RCC 7860 (cell line): ENCODE measurements at places on chromosomes 11 and 22.

DNA sequence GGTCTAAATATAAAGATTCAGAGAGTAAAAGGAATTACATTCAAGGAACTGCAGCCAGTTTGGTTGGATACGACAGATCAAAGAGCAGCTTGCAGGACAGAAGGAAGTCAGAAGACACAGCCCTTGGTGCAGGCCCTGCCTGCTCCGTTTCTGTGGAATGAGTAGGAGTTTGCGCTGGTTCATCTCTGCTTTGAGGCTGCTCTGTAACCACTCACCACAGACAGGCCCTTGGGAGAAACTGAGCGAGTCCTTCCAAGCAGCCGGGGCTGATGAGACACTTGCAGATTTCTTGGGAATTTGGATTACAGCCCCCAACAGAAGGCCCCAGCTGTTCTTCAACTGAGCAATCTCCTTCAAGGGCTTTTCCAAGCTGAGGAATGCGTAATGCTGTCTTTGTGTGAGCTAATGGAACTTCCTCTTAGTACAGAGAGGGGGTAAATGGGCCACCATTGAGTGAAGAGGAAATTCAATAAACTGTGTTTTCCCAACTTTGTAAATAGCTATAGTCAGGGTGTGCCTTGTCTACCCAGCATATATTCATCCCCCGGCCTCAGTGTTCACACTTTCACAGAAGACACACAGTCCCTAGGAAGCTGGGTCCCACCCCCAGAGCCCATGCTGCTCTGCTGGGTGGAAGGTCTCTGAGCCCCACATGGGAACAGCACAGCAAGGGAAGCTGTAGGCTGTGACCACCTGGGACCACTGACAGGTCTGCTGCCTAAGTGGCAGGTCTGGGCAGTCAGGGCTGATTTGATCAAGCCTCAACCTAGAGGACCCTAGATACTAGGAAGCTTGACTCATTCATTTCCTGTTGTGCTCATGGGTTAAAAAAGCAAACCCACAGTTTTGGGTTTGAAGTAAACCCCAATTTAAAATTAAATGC lies 16.6 kb downstream of the IL10RA start:
- DNase-seq: no peak

- peak; percentile 91 for DNase-seq
Measured at GRCh38 chr11:74025467-74026166, 16.7 kb upstream of the UCP3 start.

- no peak for DNase-seq
Measured at GRCh38 chr22:33440756-33441155, 382.6 kb upstream of the SYN3 start.

DNA sequence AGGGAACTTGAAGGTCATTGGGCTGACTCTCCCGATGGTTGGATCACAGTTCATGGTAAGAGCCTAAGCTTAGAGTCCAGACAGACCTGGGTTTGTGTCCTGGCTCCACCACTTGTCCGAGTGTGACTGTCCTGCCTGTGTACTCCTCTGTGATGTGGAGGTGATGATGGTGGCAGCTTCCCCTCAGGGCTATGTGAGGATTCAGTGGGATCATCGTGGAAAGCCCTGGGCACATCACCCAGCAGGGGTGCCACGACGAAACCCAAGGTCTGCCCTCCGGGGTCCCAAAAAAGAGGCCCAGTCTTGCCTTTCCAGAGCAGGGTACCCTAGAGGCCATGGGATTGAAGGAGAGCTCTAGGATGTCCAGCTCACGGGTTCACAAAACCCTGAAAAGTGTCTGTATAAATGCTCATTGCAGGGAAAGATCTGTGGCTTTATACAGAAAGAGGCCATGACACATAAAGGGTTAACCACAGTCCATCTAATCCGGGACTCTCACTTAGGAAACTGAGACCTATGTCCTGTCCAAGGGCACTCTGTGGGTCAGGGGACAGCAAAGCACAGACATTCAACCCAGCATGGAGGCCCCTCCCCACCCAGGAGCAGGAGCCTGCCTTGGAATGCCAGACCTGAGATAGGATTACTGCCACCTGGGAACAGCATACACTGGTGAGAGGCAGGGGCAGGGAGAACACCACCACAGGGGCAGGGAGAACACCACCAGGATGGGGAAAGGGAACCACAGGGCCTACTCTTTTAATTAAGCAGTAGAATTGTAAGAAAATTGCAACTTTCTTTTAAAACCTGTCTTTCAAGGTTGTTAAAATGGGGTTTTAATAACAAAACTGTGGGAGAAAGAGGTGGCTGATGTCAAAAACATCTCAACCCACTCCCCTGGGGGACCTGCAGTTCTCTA lies 51.3 kb downstream of the IGLL5 start:
- DNase-seq: no peak

DNA sequence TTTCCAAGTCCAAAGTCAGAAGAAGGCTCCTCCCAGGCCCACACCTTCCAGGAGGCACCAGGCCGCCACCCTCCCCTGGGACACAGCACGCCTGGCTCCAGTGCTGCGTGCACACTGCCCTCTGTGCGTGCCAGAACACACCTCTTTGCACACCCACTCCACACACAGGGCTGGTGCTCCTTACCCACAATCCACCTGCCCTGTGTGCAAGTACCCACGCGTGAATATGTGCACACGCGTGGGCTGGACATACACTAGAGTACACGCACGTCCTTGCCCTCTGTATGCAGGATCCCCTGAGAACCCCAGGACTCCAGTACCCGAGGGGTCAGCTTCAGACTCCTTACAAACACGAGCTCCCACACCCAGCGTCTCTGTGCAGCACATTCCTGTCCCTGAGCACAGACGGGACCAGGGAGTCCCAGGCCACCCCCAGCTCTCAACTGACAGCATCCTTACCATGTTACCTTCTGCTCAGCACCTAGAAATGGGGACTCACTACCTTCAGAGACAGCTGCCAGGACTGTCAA lies 2.8 kb downstream of the DUSP8 start:
- DNase-seq: no peak

DNA sequence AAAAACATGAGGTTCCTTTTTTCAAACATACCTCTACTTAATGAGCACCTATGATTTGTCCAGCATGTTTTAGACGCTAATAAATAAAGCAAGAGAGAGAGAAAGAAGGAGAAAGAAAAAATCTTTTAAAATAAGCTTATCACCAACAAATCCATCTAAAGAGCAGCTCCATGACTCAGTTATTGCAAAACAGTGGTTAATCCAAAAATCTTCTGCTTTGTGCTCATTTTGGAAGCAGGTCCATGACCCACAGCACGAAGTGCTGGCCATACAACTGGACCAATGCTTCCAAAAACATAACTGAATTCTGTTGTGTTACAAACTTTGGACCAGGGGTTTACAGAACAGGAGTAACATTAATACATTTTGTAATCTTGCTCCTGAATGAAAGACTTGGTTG lies 696.6 kb downstream of the KCNA4 start:
- no peak for DNase-seq

GRCh38 chr11:124415356-124415923 lies 9.2 kb downstream of the OR8B4 start:
- DNase-seq: peak; percentile 11

GRCh38 chr22:42635531-42635930 lies 4.9 kb downstream of the ATP5MGL start:
- DNase-seq: peak; percentile 90

GRCh38 chr11:2921742-2922493 lies 7.3 kb downstream of the PHLDA2 start:
- DNase-seq: no peak

- DNase-seq: no peak
Measured at GRCh38 chr11:56637500-56637899, 4.7 kb downstream of the OR5AP2 start.

DNA sequence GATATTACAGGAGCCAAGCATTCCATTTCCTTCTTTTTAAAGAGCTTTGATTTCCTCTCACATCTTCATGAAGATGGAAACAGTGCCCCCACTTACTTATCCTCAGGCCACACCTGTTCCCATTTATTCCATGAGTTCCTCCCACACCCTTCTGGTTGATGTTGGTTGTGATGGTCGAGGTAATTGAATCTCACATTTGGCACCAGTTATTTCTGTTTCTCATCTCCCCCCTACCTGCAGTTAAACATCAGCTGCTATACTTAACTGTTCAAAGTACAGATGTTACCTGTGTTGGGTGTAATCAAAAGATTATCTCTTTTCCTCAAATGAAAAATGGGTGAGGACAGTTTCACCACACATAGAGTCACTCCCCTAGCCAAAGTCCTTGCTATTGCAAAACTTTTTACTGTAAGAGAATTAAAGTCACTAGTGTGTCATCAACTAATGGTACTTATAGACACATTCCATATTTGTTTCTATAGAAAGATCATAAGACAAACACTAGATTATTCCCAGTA lies 1.9 kb downstream of the TMEM45B start:
- DNase-seq: no peak

- DNase-seq: no peak
Measured at GRCh38 chr11:70805243-70805642, 406.9 kb downstream of the CTTN start.

DNA sequence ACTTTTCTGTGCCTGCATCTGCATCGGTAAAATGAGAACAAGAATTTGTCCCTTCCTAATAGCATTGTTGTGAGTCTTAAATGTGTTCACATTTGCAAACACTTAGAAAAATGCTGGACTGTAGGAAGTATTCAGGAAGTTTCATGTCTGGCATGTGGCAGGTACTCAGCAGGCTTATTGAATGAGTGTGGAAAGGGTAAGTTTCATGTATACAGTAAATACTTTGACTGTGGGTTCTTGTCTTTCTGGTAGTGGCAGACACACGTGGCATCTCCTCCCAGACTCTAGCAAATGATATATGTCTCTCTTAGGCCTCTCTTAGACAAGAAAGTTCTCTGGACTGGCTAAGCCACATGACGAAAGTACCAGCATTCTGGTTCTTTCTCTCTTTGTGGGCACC lies 179.2 kb downstream of the C11orf91 start:
- DNase-seq: no peak

- no peak for DNase-seq
Measured at GRCh38 chr11:13224324-13224723, 53.3 kb upstream of the BMAL1 start.

GRCh38 chr11:94539420-94539819 lies 4.3 kb upstream of the FUT4 start:
- no peak for DNase-seq

- DNase-seq: no peak
Measured at GRCh38 chr22:39021552-39022250, 774 bp downstream of the APOBEC3D start.

DNA sequence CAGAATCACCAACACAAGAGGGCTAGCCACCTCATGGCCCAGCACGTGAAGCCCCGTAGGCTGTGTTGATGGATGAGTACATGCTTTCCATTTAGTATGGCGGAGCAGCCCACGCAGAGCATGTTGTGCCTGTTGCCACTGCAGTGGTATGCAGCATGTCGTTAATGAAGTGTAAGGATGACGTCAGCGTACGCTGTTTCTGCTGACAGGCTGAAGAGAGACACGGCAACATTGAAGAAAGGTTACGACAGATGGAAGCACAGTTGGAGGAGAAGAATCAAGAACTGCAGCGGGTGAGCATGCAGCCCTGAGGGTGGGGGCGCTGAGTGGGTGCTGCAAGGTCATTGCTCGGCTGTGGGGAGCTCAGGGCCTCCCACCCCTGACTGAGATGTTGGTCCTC lies 62.8 kb downstream of the PPFIA1 start:
- DNase-seq: no peak

- no peak for DNase-seq
Measured at GRCh38 chr11:113540416-113541330, 65.5 kb upstream of the DRD2 start.

- DNase-seq: no peak
Measured at GRCh38 chr11:133842730-133843129, 2.6 kb downstream of the SPATA19 start.

DNA sequence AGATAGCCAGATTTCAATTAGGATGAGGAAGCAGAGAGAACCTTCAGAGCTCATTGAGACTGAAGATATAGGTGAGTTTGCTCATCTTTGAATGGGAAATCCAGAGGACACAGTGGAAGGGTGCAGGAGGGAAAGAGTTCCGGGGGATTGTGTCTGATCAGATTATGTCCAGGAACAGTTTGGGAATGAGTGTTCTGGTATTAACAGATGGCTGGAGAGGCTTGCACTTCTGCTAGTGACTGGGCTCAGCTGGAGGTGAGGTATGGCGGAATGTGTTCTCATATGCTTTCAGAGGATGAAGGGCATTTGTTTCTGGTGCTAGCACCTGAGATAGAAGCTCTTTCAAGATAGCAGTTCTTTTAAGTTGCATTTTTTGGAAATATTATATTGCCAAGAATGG lies 27.6 kb downstream of the ALKBH3 start:
- no peak for DNase-seq

DNA sequence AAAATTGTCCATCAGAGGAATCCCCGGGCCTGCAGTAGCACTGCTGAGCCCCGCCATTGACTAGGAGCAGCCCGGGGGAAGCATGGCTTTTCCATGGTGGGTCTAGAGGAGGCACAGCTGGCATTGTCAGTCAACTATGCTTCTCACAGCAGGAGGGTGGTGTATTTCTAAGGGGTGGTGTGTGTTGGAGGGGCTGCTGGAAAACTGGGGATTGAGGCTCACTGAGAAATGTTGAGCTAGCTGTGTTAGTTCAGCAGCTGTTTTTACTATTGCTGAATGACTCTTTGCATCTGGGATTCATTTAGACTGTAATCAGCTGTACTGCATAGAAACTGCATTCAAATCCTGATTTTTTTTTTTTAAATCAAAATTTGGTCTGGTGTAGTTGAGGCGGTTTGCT lies 5.6 kb downstream of the DDX10 start:
- no peak for DNase-seq

- no peak for DNase-seq
Measured at GRCh38 chr22:44449683-44450425, 48.2 kb downstream of the RTL6 start.

- DNase-seq: peak; percentile 32
Measured at GRCh38 chr22:40567106-40567505, 69.4 kb downstream of the MRTFA start.

GRCh38 chr11:78957476-78958245 lies 383.0 kb upstream of the NARS2 start:
- no peak for DNase-seq

DNA sequence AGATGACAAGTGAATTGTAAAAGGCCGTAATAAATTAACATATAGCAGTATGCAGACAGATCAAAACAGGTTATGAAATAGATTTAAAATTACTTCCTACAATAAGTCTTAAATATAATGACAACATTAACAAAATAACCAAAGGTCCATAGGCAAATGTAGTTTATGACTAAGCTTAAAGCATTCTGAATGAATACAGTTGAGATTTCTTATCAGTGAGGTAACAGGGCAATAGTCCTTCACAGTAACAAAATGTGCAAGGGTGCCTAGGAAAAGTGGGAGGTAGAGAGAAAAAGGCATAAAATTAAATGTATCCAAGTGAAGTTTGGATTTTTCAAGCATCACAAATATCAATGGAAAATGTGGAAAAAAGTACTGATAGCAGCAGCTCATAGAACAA lies 20.9 kb upstream of the P4HA3 start:
- no peak for DNase-seq

GRCh38 chr11:130156108-130157022 lies 3.2 kb upstream of the ST14 start:
- peak; percentile 52 for DNase-seq
